ENCODE measurements at places on chromosomes 7 and 10. TPM values are rescaled to one million over a fixed set of nuclear protein-coding genes. Genes with fewer than 3 reads are reported as not detected.
A peak's percentile ranks its signal among the peaks of the same experiment; 100 is the strongest.

DNA sequence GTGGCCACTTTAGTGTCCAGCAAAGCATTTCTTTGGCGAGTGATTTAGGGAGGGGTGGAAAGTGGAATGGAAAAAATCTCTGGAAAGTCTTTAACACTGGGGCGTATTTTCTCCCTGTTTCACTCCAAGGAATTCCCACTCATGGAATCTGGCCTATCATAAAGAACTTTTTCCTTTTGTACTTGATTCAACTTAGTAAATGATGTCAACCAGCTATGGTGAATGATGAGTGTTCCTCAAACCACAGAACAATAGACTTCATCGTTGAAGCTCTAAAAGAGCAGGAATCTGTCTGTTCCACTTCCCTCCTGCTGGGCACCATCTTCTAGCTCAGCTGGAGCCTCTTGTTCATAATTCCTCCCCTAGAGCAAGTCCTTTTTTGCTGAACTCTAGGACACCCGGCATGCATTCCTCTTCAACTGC, 66.5 kb downstream of the EPDR1 start:
- no peaks in the 10 kb centered on the region for H3K27me3 ChIP-seq
- no peak overlapping the region for H3K27ac ChIP-seq
- no peaks in the 10 kb centered on the region for H3K4me1 ChIP-seq

DNA sequence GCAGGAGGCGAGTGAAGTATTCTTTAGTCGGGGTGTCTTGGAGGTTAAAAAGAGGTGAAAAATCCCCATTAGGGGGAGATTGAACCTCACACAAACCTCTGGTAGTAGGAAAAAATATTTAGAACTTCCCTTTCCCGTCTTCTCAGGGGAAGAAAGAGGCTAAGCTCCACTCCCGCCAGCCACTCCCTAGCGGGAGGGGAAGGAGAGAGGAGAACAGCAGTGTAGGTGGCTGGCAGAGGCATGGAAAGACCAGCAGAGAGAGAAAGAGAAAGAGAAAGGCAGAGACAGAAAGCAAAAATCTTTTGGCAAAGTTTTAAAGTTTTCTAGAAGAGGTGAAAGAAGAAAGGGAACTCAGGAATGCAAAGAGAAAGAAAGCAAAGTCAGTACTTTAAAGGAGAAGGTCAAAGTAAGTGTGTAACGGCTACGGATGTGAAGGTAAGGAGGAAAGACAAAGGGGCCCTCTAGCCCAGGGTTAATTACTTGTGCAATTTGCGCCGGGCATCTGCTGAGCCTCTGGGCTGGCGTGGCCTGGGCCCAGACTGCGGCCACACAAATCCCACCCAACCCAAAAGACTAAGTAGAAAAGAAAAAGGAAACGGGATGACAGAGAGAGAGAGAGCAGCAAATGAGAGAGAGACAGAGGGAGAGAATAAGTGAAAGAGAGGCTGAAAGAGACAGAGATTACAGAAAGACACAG, 72.3 kb upstream of the ZNF746 start:
- no peaks in the 10 kb centered on the region for H3K4me1 ChIP-seq
- no peak overlapping the region for H3K27ac ChIP-seq
- no peak overlapping the region for H3K4me3 ChIP-seq
- no peaks in the 10 kb centered on the region for H3K27me3 ChIP-seq

- H3K4me1 ChIP-seq = no peaks in the 10 kb centered on the region
- H3K36me3 ChIP-seq = no peaks in the 10 kb centered on the region
- no peaks in the 10 kb centered on the region for H3K27me3 ChIP-seq
- no peak overlapping the region for H3K27ac ChIP-seq
- DNase-seq = no peak
Observed at GRCh38 chr7:113519472-113519871, 399.3 kb downstream of the PPP1R3A start.

GRCh38 chr10:5291501-5292195, 73.1 kb upstream of the UCN3 start:
- no peaks in the 10 kb centered on the region for H3K36me3 ChIP-seq
- no peak overlapping the region for H3K27ac ChIP-seq
- peak; percentile 73 for DNase-seq
- no peak overlapping the region for H3K4me3 ChIP-seq

- no peak overlapping the region for H3K4me3 ChIP-seq
- H3K36me3 ChIP-seq = no peaks in the 10 kb centered on the region
- no peaks in the 10 kb centered on the region for H3K27me3 ChIP-seq
- no peak for DNase-seq
- no peaks in the 10 kb centered on the region for H3K4me1 ChIP-seq
- H3K27ac ChIP-seq = no peak overlapping the region
Observed at GRCh38 chr10:87640043-87640442, 19.6 kb upstream of the PAPSS2 start.

- H3K36me3 ChIP-seq = no peaks in the 10 kb centered on the region
- H3K27ac ChIP-seq = no peak overlapping the region
- no peaks in the 10 kb centered on the region for H3K27me3 ChIP-seq
- no peak overlapping the region for H3K4me3 ChIP-seq
Observed at GRCh38 chr7:54326592-54327167, 215.5 kb upstream of the VSTM2A start.

DNA sequence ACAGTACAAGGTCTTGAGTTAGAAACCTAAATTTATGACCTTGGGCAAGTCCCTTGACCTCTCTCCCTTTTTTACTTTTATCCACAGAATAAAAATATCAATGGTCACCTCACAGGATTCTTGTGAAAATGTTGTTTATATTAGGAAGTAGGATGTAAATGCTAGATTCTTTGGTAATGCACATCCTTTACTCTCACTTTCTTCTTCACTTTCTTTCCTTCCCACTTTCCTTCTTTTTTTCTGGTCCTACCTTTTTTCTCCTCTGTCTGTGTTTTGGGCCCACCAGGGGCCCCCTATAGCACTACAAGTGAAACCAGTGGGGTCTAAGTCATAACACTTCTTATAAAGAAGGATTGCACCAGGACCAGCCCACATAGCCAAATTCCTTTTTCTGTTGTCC, 12.1 kb downstream of the RPEL1 start:
- H3K4me3 ChIP-seq = no peak overlapping the region
- H3K36me3 ChIP-seq = no peaks in the 10 kb centered on the region
- no peak overlapping the region for H3K27ac ChIP-seq
- H3K4me1 ChIP-seq = no peaks in the 10 kb centered on the region
- DNase-seq = no peak

DNA sequence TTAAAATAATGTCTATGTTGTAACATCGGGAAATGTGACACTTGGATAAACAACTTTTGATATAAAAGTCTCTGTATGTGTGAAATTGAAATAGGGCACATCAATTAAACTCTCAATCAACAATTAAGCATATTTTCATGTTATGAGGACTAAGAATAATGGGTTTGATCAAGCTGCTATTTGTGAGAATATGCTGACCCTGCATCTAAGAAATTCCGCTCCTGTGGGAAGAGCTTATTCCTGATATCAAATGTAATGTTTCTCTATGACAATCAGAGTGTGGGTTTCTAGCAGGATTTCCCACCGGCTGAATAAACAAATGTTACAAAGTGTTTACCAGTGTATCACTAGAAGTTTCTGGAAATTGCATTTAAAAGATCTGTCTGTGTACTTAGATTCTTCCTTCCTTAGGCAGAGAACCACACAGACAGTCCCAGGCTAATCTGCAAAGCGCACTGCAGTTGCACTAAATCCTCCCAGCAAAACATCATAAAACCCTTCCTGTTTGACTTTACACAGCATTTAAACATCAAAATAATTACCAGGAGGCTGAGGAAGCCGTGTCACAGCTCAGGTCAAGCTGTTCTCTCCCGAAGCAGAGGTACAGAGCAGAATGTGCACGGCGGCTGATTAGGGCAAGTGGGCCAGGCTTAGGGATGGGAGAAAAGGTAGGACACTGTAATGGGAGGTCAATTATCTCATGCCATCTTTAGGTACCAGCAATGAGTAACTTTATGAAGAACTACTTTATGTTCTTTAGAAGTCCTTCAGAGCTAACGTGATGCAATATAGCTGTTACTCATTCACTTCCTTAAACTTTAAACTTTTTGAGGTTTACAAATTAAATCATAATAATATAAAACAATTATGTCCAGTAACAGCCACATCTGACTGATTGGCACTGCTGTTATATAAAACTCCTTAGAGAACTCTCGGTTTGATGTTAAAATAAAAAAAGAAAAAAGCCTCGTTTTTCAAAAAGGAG, 109.1 kb upstream of the CTTNBP2 start:
- H3K4me3 ChIP-seq = no peak overlapping the region
- H3K36me3 ChIP-seq = no peaks in the 10 kb centered on the region
- H3K27ac ChIP-seq = no peak overlapping the region
- DNase-seq = no peak

Gene SUN3
- total RNA-seq = not detected

Gene CCAR1
- total RNA-seq = 71.1 TPM

Gene PAX4
- not detected for total RNA-seq
